ENCODE measurements at places on chromosomes 3 and 15.

DNA sequence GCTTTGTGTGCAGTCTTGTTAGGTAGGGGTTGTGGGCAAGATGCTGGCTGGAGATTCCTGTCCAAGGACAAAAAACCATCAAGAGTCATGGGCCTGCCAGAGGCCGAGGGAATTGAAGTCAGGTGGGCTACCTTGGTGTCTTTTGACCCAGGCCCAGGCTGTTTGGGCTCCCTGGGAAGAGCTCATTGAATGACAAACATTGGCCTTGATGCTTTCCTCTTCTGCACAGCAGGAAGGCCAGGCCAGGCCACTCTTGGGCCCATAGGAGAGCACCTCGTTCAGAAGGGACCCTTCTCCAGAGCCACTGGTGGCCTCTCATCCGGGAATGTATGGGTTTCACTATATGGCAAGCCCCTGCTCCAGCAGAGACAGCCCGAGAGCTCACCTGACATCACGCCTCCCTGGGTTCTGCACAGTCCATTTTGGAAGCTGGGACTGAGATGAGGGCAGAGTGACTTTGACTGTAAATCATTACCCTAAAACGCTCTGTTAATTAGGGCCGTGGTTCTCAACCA, 169.1 kb downstream of the NSMCE3 start:
- no peak for DNase-seq

DNA sequence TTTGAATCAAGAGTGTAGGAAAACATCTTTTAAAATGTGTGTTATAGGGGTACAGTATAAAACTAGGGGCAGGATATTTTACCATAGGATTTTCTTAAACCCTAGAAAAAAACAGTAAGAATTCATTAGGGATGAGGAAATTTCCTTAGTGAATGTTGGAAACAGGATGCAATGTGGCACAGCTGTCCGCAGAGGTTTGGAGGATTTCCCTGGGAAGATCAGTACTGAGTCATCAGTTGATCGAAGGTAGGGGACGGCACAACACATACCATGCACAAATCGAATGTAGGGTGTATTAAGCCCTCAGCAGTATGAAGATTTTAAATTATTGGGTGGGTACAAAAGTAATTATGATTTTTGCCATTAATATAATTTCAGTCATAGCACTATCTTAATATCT, 49.9 kb downstream of the FNDC3B start:
- DNase-seq = no peak

DNA sequence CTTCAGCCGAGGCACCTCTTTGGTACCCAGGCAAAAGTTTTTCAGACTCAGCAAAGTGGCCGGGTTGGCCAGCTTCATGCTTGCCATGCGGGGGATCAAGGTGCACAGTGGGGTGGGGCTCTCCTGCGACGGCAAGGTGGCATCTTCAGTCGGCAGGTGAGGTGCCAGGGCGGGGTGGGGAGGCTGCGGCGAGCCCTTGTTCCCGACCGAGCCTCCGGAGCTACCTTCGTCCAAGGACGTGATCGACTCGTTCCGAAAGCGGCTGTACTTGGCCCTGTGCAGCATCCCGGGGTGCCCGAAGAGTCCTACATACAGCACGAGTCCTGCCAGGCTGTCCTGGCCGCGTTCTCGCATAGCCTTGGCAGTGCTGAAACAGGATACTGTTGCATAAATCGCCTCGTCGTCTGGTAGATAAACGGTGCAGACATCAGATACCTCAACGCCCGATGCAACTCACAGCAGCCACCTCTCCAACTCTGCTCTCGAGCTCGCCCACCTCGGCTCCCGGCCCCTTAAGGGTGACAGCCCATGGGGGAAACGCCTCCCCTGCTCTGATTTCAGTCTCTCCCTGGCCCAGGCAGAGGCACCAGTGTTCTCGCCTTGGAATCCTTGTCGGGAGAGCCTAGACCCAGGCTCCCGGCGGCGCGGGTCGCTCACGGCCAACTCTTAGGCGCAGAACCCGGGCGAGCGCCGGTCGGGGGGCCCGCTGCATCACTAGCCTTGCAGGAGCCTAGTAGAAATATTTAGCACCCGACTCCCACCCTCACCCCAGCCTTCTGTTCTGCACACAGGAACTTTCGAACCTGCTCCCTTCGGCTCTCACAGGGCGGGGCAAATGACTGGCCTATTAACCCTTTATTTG, 826 bp downstream of the SHC4 start:
- no peak for DNase-seq

GRCh38 chr3:170418422-170419398, at the start of gene CLDN11:
Gene CLDN11 (plus strand): TSS chr3:170418868. CDS start chr3:170419067, 199 bp downstream.
- DNase-seq = no peak

GRCh38 chr3:5796541-5796940, 609.0 kb downstream of the EDEM1 start:
- no peak for DNase-seq

DNA sequence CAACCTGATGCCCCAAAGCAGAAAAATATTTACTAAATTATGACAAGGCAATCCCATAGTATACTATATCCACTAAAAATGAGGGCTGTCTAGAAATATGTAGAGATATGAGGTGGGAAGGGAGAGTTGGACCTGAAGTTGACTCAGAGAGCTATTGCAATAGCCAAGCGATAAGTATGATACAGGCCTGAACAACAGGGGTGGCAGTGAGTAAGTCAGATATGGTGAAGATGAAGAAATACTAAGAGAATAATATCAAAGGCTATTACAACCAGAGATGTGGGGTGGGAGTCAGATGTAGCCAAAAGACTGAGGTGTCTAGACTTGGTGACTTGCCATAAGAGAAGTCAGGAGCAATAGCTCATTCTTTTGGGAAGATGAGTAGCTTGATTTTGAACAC, 9.2 kb downstream of the HSPBAP1 start:
- DNase-seq = no peak

GRCh38 chr3:189635339-189635738, 4.2 kb downstream of the TP63 start:
- no peak for DNase-seq

DNA sequence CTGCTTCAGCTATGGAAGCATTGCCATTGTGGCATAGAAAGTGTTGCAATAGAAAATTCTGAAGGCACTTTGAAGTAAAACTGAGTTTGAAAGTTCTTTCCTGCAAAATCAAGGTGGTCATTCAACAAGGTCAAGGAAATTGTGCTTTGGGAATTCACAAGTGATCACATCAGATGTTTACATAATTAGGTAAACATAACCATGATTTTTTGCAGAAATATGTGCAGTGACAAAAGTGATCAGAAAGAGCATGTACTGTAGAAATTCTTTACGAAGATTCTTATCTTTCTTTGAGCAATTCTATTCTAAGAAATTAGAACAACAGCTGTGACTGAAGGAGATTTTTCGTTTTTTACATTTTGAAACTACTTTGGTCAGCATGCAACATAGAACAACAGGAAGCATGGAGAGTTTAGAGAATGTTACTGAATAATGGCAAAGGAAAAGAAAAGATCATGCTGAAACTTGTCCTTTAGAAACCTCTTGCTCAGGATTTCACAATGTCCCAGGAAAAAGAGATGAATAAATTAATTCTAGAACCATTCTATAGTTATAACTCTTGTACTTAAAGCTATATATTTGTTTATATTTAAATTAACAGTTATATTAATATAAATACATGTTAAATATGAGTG, 643.4 kb upstream of the ARPP21 start:
- DNase-seq = no peak

DNA sequence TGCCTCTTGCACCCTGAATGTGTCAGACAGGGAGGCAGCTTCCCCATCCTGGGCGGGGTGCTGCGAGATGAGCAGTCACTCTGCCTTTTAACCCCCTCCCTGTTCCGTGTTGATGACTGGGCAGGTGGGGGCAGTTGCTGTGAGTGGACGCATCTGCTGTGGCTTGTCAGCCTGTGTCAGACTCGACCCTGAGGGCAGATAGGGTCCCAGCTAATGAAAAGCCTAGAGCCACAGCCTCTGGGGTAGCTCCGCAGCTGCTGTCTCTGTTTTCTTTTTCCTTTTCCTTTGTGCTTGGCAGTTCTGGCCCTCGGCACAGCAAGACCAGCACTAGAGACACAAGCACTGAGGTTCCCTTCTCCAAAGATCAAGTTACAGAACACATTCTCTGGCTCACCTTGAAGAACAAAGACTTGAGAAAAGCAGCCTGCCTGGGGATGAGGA, 43.0 kb upstream of the GLCE start:
- no peak for DNase-seq

- DNase-seq = no peak
These were observed 8.4 kb upstream of the HRH1 start for GRCh38 chr3:11145888-11146287.

DNA sequence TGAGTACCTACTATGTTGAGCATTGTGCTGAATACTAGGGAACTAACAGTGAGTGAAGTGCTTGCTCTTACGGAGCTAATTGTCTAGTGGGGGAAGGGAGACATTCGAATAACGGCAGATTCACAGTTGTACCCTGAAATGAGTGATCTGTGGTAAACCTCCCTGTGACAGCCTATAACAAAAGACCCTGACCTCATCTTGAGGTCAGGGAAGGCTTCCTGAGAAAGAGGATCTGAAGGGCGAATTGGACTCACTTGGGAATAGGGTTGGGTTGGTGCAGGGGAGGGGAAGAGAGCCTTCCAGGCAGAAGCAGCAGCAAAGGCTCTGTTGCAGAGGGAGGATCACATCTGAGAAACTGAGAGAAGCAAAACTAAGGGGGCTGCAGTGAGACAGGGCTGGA, 13.2 kb downstream of the HPS3 start:
- DNase-seq = no peak

DNA sequence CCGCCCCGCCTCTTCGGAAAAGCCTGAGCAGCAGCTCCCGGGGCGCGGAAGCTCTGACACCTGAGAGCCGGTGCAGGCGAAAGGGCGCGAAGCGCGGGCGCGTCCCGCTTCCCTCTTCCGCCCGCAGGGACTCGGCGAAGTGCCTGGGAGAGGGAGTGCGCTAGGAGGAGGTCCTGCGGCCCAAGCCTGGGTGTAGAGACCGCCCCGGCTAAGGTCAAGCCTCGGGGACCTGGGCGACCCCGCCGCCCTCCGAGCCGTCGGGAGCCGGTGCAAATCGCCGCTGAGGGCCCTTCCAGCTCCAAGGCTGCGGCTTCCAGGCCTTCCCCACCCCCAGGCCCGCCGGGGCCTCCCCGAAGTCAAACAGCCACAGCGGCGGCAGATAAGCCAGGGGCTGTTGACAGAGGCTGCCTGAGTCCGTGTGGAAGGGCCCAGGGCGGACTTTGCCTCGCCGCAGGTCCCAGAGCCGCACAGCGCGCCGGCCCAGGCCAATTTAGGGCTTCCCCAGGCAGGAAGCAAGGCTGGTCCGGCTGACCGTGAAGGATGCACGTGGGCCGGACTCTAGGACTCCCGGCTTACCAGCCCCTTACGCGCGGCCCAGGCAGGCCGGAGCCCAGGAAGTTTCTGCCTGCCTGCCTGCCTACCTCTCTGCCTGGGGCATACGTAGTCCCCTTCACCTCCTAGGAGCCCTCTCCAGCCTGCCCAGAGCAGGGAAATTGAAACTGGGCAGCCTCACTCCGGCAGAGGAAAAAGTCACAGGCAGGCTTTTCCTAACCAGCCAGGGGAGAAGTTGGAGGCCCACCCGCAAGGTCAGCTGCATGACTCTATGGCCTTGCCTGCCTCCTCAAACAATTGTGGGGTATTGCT, 2.3 kb downstream of the ITPKA start:
- no peak for DNase-seq

DNA sequence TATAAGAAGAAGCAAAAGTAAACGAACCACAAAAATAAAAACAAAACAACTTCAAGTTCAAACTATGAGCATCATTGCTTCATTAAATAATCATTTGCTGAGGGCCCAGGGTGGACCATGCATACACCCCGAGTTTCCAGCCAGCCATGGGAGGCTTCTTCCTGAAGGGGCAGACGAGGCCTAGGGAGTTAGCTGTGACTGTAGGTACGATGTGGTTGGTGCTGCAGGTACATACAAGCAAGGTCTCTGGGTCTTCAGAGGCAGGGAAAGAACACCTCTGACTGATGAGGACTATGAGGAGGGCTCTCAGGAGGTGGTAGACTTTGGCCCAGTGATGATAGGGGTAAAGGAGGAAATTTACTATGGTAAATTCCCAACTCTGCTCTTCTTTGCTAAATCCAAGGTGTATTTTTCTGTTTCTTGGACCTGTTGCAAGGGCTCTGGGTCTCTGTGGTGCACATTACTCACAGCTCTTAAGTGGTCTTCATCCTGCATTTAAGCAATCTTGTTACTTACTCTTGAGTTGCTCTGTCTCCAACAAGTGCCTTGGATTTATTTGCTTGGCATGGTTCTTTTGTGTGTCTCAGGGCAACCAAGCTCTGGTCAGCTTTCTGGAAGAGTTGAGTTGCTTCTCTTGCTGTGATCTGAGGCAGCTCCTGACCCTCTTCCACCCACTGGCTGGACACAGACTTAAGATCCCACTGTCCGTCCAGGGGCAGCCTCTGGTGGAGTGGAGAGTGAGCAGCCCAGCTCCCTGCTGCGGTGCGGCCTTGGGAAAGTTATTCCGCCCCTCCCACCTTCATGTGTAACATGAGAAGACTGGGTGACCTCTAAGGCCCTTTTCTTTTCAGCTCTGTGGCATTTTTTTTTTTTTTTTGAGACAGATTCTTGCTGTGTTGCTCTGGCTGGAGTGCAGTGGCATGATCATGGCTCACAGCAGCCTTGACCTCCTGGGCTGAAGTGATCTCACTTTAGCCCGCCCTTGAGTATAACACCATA, 56.1 kb upstream of the KIF23 start:
- DNase-seq = no peak

- no peak for DNase-seq
These were observed 32.5 kb downstream of the RFTN1 start for GRCh38 chr3:16480861-16481545.

GRCh38 chr15:31557899-31558298, 231.3 kb downstream of the KLF13 start:
- DNase-seq = no peak

GRCh38 chr3:42702982-42703694, 540 bp upstream of the HHATL start:
- no peak for DNase-seq

DNA sequence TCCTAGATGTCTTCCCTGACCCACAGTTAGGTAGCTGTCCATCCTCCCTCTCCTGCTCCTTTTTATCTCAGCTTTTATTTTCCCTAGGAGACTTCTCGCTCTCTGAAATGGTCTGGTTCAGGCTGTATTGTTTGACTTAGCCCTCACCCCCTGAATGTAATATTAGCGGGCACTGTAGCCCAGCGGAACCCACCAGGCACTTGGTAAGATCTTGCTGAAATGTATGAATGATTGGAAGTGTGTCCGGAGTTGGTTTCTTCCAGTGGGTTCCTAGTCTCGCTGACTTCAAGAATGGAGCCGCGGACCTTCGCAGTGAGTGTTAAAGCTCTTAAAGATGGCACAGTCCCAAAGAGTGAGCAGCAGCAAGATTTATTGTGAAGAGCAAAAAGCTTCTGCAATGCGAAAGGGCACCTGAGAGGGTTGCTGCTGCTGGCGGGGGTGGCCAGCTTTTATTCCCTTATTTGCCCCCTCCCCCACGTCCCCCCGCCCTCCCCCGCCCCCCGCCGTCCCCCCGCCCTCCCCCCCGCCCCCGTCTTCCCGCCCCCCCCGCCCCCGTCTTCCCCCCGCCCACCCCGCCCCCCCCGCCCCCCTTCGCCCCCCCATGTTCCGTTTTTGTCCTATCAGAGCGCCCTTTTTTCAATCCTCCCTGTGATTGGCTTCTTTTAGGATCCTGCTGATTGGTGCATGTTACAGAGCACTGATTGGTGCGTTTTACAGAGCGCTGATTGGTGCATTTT, 694 bp upstream of the EEFSEC start:
- DNase-seq = no peak

Data from stimulated activated CD8-positive, alpha-beta memory T cell treated with anti-CD3 and anti-CD28 coated beads, Interleukin-4, amount 100 ng/mL, for 1 hour (primary cell).